ENCODE measurements at places on chromosomes 1 and 21.

GRCh38 chr1:226279498-226279897 lies 29.5 kb downstream of the LIN9 start:
- DNase-seq = no peak

DNA sequence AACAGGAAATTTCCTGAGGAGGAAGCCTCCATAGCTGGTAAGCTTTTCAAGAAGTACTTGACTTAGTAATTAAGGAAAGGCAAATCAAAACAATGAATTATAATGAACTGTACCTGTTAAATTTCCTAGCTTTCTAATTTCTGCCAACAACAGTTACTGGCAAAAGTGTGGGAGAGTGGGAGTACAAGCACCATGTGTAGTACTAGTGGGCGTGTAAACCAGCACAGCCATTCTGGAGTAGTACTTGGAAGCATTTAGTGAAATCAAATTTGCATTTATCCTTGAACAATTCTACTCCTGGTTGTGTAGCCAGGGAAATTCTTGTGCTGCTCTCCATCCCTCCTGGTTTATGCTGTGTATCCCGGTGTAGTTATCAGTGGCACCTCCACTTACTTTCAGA lies 190.8 kb downstream of the PRDM2 start:
- DNase-seq = no peak

GRCh38 chr1:5394111-5394510 lies 598.1 kb downstream of the NPHP4 start:
- DNase-seq = no peak

DNA sequence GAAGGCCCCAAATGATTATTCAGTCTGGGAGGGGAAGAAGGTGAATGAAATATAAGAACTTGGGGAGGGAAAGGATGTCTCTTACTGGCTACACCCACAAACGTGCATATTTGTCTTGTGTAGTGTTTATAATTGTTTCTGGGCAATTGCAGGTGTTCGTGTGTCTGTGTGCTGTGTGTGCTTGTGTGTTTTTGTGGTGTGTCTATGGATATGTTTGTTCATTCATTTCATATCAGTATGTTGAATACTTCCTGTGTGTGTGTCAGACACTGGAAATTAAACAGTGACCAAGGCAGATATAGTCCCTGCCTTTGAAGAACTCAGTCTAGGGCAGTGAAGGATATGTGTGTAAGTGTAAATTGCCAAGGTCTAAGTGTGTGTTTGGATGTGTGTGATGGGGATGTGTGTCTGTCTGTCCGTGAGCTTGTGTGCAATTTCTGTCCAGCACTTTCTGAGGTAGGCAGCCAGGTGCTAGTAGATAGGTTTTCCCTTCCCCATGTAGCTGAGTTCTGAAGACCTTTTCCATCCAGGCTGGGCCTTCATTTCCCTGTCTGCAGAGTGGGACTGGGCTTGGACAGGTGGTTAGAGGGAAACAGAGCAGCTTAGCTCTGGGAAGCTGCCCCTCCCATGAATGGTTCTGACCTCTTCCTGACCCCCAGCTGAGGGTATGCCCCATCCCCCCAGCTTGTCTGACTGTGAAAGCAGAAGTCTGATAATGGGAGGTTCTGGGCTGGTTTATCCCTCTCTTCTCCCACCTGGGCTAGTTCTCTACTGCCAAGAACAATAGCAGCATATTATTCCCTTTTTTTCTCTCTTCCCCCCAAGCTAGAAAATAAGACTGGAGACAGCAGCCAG lies 3.8 kb downstream of the AGO1 start:
- DNase-seq = no peak

DNA sequence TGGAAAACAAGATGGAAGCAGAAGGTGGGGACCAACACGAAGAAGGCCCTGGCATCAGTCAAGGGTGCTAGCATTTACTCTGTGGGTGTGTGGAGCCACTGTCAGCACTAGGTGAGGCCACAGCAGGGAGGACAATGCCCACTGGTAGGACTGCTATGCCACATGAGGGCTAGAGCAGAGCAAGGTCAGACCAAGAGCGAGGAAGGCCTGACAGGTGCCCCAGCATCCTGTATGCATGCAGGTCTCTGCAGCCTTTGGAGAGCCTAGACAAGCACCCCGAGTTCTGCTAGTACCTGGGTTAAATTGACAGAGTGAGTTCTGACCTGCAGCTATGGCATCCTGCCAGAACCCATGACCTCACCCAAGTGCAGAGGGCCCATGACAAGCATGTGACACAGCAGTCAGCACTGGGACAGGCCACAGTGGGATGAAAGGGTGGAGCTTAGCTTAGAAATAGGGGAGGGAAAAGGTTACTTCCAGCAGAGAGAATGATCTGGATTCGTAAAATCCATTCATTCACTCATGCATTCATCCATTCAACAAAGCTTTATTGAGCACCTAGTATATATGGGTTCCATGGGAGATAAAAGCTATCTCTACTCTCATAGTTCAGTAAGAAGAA lies 9.0 kb upstream of the CSF1 start:
- no peak for DNase-seq

- no peak for DNase-seq
Observed at GRCh38 chr1:173122958-173123852, 72.5 kb upstream of the TNFSF18 start.

DNA sequence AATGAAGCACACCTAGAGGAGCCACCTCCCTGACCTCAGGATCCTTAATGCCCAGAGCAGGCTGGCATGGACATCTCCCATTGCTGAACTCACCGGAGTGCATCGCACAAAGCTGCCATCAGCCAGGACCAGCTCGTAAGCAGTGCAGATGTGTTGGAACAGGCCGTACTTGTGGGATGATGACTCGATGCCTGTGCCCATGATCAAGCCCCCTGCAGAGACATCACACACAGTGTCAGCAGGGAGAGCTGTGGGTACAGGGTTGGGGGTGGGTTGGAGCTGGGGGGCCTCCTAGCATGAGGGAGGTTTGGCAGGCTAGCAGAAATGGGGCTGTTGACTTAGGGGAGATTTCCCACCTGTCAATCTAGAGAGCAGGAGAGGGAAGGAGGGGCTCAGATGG lies 12.0 kb downstream of the DHCR24 start:
- no peak for DNase-seq

- no peak for DNase-seq
Observed at GRCh38 chr1:177007437-177008161, 156.9 kb downstream of the ASTN1 start.

GRCh38 chr21:42706765-42707164 lies 53.3 kb downstream of the PDE9A start:
- no peak for DNase-seq

GRCh38 chr1:155529929-155530328 lies 32.7 kb downstream of the ASH1L start:
- no peak for DNase-seq

DNA sequence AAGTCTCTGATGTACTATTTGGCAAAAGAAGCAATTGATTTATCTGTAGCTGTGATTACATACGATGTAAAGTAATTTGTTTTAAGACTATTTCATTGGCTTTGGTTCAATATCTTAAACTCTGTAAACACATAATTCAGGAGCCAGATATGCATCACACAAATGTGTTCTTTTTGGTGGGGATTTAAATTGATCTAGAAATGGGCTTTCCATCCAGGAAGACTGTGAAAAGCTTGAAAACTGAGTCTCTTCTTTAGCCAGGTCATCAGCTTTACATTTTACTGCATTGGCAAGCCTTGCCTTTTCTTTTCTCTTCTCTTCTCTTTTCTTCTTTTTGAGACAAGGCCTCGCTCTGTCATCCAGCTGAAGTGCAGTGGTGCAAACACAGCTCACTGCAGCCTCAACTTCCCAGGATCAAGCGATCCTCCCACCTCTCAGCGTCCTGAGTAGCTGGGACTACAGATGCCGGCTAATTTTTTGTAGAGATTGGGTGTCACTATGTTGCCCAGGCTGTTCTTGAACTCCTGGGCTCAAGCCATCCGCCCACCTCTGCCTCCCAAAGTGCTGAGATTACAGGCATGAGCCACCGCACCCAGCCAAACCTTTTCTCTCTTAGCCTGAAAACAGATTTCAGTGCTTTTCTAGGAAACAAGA lies 1.4 kb downstream of the RCAN3 start:
- no peak for DNase-seq

GRCh38 chr1:18734001-18734400 lies 103.4 kb downstream of the PAX7 start:
- DNase-seq = no peak
